ENCODE measurements at places on chromosomes 3 and 15. TPM values are rescaled to one million over a fixed set of nuclear protein-coding genes. Genes with fewer than 3 reads are reported as not detected.

DNA sequence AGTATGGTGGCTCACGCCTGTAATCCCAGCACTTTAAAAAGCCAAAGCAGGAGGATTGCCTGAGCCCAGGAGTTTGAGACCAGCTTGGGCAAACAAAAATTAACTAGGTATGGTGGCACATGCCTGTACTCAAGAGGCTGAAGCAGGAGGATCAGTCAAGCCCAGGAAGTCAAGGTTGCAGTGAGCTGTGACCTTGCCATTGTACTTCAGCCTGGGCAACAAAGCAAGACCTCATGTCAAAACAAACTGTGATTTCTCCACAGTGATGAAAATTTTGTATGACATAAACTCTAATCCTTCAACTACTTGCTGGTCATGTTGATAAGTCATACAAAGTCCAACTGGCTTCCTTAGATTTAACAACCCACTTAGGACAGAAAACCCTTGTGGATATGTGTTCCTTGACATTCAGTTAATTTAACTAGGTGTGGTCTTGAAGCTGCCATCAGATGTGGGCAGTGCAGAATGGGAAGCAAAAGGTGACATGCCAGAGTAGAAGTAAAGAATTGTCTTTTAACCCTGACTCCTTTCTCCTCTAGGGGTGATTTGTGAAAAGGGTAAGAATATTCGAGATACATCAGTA, 263.3 kb downstream of the PTPRG start:
- DNase-seq, result no peak

DNA sequence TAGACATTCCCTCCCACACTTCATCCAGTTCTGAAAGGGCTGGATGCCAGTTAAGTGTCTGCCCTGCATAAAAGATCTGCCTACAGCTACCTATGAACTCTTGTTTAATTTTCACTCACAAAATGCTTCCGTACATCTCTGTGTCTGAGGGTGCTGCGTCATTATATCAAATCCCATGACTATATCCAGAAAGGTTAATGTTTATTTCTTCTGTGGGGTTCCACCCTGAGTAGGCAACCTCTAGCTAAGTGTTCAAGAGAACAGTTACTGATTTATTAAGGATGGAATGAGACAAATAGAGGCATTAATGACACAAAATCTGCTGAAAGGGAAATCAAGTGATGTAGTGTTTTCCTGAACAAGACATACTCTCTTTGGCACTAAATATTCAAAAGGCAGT, 220.2 kb downstream of the MTHFS start:
- no peak for DNase-seq

- no peak for DNase-seq
Observed at GRCh38 chr3:49593041-49593440, 38.8 kb downstream of the BSN start.

DNA sequence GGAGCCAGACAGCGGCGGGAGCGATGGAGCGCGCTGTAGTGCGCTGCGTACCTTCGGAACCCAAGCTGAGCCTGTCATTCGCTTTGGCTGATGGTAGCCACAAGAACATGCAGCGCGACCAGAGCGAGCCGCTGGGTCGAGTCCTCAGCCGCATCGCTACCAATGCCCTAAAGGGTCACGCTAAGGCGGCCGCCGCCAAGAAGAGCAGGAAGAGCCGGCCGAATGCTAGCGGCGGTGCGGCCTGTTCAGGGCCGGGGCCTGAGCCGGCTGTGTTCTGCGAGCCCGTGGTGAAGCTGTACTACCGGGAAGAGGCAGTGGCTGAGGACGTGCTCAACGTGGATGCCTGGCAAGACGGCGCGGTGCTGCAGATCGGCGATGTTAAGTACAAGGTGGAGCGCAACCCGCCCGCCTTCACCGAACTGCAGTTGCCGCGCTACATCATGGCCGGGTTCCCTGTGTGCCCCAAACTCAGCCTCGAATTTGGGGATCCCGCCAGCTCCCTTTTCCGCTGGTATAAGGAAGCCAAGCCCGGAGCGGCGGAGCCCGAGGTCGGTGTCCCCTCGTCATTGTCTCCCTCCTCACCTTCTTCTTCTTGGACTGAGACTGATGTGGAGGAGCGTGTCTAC, 498 bp downstream of the PDE12 start:
- peak; percentile 60 for DNase-seq

GRCh38 chr15:98163319-98164045, 203.0 kb downstream of the ARRDC4 start:
- no peak for DNase-seq

USP50 gene
- total RNA-seq, result not detected

DNA sequence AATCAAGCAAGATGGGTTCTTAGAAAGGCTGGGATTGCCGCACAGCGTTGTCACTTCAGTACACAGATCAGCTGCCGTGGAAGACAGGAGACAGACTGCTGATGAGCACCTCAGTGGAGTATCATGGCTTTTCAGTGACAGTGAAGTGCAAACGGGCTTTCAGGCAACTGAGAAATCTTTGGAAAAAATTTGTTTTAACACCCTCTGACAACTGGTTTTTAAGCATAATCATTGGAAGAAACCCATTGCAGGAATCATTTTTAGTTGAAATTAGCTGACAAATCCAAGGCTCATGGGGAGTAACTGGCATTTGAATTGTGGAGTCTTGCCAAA, 418.8 kb downstream of the OTOL1 start:
- no peak for DNase-seq

GOLGA8T gene
- 0.55 TPM for total RNA-seq

DNA sequence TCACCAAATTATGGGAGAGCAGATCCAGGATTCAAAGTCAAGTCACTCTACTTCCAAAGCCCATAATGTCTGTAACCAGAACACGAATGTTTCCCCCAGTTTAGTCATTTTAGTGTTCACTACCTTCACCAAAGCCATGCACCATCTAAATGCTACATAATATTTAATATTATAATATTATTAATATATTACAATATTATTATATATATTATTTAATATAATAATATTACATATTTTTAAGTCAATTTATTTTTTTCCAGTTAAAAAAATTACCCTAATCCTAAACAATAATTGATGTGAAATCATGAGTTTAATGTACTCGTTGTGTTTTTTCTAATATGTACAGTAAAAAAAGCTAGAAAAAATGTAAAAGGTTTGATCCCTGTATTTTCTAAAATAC, 276.6 kb upstream of the TBL1XR1 start:
- no peak for DNase-seq

GRCh38 chr3:45957586-45957985, 14.3 kb downstream of the CXCR6 start:
- no peak for DNase-seq

GRCh38 chr3:195450731-195451229, 8.0 kb upstream of the ACAP2 start:
- peak; percentile 78 for DNase-seq

DNA sequence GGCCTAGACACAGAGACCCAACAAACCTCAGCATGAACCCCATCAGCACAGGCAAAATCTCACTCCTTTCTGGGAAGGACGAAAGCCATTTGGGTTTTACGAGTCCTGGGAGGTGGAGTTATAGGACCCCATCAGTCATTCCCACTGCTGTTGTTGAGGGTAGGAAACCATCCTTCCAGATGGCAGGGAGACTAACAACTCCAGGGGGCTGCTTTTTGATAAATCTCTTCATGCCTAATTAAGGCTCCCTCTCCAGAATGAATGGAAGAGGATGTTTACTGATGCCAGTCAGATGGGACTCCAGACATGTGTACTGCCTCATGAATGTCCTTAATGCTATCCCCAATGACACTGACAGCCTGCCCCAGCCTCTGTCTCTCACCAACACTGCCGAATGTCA, 75.3 kb downstream of the ST8SIA2 start:
- no peak for DNase-seq

GRCh38 chr3:144502402-144502801, 530.8 kb downstream of the DIPK2A start:
- no peak for DNase-seq

DNA sequence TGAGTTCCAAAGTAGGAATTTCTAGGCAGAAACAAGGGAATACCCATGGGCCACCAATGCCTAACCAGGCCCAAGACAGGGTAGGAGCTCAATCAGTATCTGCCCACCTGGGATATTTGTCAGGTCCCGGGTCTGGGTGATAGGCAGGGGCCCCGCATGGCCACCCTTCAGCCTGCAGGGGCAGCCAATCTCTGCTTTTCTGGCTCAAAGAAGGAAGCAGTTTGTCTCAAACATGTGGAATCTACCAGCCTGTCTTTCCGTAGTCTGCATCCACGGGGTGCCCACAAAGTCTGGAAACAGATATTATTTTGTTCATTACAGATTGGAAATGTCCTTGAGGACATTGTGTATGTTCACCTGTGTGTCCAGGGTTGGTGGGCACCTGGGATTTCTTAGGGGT, 56.2 kb downstream of the CEMIP start:
- peak; percentile 41 for DNase-seq

DNA sequence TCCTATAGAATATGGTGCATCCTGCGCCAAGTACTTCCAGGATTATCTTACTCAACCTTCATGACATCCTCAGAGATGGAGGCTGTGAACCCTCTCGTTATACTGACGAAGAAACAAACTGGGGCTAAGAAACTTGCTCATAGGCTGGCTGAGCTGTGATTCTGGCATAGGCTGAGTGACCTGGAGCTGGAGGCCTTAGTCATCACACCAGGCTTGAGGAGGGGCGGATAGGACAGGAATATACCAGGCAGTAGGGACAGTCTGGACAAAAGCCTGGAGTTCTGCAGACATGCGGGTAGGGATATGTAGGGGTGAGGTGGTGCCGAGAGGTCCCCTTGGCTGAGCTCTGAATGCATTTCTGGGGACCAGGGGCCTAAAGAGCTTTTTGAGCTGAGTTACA, 18.1 kb downstream of the HEMK1 start:
- no peak for DNase-seq

GRCh38 chr3:65685621-65686235, 353.0 kb downstream of the MAGI1 start:
- peak; percentile 32 for DNase-seq
